ENCODE measurements at places on chromosomes 1 and 21. TPM values are rescaled to one million over a fixed set of nuclear protein-coding genes. Genes with fewer than 3 reads are reported as not detected.

GRCh38 chr1:178684111-178684510, 40.9 kb upstream of the RALGPS2 start:
- no peak for DNase-seq

GRCh38 chr1:150484431-150484830, 2.8 kb upstream of the TARS2 start:
- no peak for DNase-seq

GRCh38 chr1:224783006-224783651, 146.3 kb upstream of the DNAH14 start:
- no peak for DNase-seq

DNA sequence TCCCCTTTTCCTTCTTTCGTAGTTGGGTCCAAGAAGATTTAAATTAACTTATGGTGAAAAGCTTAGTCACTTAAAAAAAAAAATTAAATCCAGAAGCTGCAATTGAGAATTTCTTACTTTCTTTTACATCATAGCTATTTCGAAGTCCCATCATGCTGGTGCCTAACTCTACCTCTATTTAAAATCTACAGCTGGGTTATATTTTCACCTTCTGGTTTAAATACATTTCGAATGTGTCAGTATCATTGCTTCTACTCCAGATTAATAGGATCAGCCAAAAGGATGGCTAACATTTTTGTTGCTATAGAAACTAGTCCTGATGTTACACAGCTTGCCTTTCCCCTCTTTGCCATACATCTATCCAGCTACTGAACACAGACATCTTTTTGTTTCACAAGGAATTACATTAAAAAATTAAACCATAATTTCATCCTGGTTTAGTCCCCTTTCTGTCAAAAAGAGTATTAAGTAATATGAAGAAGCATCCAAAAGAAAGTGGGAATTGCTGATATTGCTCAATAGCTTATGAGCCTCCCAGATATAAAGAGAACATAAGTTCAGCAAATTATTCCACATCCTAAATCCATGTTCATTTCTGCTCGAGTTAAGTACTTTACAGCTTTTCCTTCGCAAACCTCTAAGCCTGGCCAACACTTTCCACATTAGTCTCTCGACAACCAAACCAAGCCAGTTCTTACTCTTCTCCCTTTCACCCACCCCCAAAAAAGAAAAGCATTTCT, 396.7 kb upstream of the DAB1 start:
- no peak for DNase-seq

DNA sequence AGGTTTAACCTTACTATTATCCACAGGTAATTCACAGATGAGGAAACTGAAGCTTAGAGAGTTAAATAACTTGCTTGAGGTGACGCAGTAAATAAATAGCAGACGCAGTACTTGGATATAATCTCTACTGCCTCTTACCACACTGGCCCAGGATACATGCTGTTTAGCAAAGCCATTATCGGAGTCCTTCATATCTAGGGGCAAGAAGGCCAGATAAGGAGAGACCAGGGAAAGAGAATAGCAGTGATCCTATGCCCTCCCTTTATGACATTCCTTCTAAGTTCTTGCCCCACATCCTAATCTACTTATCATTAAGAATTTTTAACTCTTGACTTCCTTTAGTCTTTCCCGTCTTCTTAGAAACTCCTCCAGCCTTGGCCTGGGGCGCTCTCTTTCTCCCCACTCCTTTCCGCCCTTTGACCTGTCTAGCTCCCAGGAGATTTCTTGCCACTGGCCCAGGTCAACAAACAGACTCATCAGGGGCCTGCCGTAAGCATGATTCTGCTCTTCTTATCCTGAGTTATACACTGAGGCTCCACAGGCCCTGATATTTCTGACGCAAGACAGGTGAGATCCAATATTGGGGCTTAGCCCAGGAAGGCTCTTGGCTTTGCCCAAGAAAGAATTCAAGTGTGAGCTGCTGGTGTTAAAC, 11.4 kb upstream of the SLAMF1 start:
- DNase-seq = no peak

DNA sequence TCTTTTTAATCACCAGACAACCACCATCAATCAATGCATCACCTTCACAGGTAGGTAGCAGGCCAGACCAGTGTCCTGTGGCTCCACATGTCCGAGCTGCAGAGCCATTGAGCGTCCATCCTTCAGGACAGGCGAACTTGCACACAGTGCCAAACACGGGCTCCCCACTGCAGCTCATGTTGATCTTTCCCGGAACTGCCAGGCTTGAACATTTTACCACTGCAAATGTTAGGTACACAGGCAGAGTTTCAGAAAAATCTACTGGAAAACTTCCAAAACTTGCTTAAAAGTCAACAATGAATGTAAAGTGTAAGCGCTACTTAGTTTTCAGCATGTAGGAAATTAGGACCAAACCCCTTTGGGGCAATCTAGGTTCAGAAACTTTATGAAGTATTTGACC, 6.6 kb downstream of the SELE start:
- DNase-seq = no peak

GRCh38 chr1:10387677-10388386, 11.0 kb upstream of the PGD start:
- DNase-seq = no peak

- no peak for DNase-seq
Observed at GRCh38 chr1:15620155-15620545, 2.9 kb downstream of the DDI2 start.

- no peak for DNase-seq
Observed at GRCh38 chr1:14926818-14927575, 226.6 kb upstream of the TMEM51 start.

DNA sequence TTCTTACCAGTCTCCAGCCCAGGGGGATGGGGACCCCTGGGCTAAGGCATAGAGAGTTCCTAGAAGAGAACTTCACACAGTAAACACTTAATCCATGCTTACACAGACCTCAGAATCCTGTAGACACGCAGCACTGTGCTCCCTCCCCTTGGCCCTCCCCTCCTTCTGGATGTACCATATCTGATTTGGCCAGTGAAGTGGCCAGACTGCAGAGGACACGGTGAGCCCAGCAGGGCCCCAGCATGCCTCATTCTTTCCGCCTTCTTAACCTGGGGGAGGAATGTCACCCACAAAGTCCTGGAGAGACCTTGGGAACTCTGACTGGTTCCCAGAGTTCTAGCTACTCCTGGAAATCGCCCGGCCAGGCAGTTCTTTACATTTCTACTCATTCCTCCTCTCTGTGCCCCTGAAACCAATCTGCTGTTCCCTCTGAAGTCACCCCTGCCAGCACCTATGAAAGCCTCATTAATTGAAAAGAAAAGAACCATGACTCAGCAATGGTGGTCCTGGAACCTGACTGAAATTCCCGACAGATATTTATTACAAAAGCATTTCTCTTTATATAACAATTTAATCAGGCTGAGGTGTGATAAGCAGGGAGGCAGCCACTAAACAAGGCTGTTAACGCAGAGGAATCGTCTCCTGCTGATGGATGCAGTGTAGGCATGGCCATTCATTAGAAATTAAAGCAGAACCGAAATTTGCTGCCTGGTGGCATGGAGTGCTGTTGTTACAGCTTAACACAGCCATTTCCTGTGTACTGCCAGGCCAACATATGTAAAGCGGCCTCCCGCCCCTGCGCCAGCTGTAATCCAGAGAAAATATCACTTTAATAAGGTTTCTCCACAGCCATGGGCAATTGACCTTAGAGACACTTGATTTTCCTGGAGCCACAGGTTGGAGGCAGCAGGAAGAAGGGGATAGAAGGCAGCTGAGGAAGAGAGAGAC, 74.6 kb upstream of the KCND3 start:
- no peak for DNase-seq

- DNase-seq = no peak
Observed at GRCh38 chr1:7710859-7711258, 60.2 kb upstream of the VAMP3 start.

- DNase-seq = no peak
Observed at GRCh38 chr1:55707196-55707595, 492.0 kb upstream of the USP24 start.

GRCh38 chr1:247118946-247119446, 14.8 kb upstream of the ZNF669 start:
- peak; percentile 92 for DNase-seq

DNA sequence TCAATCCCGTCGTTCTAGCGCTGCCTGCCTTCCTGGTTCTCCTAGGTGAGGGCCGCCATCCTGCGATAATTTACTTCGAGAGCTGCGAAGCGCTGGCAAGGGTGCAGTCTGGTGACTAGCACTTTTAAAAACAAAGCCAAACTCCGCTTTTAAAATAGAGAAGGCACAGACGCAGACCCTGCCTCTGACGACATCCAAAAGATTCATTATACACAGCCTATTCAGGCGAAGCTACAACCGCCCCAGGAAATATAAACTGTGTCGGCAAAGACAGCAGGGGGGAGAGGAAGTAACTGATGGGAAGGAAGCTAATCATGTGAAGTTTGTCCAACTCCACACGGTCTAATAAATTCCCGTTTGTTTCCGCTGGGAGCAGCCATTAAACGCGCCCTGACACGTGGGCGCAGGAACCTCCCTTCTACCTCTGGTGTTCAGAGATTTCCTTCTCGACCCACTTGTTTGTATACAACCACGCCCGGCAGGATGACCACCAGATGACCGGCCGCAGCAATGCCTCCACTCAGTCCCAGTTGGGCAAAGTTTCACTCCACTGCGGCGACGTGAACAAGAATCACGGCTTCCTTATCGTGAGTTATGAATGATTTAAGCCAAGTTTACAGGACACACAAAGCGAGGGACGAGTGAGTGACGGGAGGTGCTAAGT, 1.3 kb downstream of the GNG12 start:
- DNase-seq = no peak

DNA sequence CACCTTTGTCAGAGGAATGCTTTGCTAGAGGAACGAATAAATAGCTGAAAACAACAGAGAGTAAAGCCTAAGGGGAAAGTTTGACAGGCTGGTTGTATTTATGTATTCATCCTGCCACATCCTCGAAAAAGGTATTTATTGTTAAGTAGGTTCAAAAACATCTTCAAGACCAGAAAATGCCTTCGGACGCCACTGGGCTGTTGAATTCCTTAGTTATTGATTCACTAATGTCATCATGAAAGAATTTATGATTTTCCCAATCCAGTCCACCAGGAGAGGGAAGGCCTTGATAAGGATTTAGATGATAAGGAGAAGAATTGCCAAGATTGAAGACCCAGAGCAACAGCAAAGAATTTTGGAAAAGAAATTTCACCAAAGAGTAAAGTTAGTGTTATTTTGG, 35.2 kb upstream of the MAB21L3 start:
- no peak for DNase-seq

GRCh38 chr1:35580949-35581388, 7.9 kb downstream of the TFAP2E start:
- no peak for DNase-seq

DNA sequence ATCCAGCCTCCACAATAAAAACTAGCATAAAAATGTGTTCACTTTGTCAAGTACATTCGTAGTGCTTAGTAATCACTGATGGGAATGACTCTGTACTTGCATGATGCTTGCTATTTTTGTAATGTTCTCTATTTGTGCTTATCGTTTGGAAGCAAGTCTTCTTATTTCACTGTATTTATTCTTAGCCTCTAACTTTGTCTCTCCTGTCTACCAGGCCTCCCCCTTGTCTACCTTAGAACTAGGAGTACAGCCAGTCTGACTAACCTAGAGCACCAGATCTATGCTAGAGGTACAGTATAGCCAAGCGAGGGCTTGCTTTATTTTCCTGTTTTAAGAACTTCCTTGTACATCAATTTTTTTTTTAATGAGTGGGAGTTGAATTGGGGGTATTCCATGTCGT, 108.2 kb downstream of the VPS13D start:
- DNase-seq = no peak

- no peak for DNase-seq
Observed at GRCh38 chr1:207888652-207889051, 22.3 kb downstream of the CD34 start.

DNA sequence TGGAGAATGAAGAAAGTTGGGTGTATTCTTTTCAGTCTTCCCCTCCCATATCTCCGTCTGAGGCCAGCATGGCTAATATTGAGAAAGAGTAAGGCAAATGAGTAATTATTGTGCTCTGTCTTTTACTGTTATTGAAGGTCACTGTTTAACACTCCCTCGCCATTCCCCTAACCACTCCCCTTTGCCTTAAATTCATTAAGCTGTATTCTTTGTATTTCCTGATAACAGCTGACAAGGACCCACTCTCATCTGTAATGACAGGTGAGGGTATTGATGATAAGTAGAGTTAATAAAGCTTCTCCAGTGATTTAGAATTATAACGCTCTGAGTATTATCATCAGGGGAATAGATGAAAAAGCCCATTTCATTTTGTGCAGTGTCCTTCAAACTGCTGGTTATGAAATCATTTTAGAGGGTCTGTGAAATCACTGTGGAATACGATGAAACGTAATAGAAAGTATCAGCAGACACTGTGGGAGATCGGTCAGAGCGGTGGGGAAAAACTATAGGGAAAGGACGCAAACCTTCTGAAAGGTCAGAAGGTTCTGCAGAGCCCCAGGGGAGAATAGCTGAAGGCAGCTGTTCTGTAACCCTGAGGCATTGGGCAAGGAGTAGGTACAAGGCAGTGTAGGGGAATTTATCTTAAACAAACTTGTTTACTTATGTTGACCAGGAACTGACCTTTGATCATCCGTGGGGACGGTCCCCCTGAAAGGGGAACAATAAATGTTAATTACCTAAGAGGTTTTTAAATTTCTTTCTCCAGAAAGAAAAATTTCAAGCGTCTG, 46.3 kb upstream of the CACYBP start:
- no peak for DNase-seq

GRCh38 chr1:230503726-230504125, 77.6 kb upstream of the PGBD5 start:
- DNase-seq = no peak

DNA sequence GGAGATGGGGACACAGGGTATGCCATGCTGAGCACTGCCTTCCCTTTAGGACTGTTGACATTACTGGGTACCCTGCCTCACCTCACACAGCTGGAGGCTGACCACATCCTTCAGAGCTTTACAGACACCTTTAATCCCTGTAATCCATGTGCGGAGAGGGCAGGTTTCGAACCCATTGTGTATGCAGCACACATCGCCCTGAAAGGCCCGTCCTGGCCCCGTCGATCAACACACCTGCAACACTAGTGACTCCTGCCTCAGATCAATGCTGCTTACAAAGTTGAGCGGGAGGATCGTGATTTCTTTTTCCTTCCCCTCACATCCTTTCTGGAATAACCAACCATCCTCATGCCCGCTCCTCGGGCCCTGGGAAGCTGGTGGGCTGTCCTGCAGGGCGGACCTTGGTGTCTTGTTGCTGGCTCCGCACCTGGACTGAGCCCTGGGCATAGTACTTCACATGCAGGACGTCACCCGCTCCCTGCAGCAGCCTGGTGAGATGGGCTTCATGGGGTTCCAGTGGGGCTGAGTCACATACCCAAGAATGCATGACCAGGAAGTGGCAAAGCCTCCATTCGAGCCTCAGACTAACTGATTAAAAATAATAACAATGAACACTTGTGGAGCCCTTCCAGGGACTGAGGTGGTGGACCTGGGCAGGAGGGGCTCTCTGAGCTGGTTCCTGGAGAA, 403.6 kb downstream of the PTPRU start:
- DNase-seq = no peak

- no peak for DNase-seq
Observed at GRCh38 chr21:38272215-38272614, 15.4 kb downstream of the KCNJ15 start.

LGR6 gene
- 1.1 TPM for total RNA-seq

ATP5IF1 gene
- total RNA-seq = 201 TPM

ERICH3 gene
- 0.07 TPM for total RNA-seq

FMO1 gene
- not detected for total RNA-seq

PHLDA3 gene
- total RNA-seq = 59.7 TPM

MINDY1 gene
- 11.2 TPM for total RNA-seq

SEMA6C gene
- total RNA-seq = 16.3 TPM

CFHR1 gene
- 0.16 TPM for total RNA-seq

BGLAP gene
- total RNA-seq = 2.6 TPM

ZBTB8A gene
- 7.1 TPM for total RNA-seq

TAF12 gene
- 18.6 TPM for total RNA-seq

Data from WTC11 (cell line).